NCI-H510A (cell line): ENCODE measurements at places on chromosomes 3 and 15.

- DNase-seq = no peak
Measured at GRCh38 chr3:8220291-8220690, 281.3 kb upstream of the LMCD1 start.

DNA sequence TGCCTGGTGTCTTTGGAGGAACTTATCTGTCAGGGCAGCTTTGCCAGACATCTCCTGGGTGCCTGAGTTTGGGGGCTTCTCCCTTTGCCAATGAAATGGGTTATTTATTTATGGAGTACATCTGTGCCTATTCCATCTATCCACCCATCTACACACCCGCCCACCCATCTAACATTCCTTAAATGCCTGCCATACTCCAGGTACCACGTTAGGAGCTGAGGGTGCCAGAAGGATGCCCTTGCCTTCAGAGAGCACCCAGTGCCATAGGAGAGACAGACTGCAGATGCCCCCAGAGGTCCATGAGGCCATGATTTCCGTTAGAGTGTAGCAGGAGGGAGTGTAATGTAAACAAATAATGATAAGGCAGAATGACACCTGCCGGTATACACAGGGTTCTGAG, 21.8 kb upstream of the KIF23 start:
- no peak for DNase-seq

GRCh38 chr15:100105101-100105500, 236.7 kb downstream of the ADAMTS17 start:
- DNase-seq = no peak

- no peak for DNase-seq
Measured at GRCh38 chr15:90840157-90840855, 28.1 kb upstream of the FURIN start.
